Neural crest cell (in vitro differentiated cells): ENCODE measurements at places on chromosomes 7 and 10.

GRCh38 chr10:88256013-88256680 lies 327.0 kb downstream of the RNLS start:
- no peak for DNase-seq

DNA sequence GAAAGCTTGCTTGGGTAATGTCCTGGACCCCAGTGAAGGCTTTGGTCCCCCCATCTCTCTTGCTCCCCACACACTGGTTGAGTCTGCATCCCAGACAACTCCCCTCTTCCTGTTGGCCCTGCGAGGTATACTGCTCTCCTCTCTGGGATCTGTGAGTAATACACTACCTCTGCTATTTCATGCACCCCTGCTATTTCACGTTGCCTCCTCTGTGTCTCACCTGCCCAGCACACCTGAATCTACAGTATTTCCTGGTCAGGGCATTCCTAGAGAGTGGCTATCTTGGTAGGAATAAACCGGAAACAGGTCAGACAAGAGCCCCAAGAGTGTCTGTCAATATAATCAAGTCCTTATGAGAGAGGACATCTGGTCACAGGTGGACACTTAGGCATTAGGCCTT lies 114.3 kb upstream of the ODAD2 start:
- DNase-seq = no peak

GRCh38 chr7:105325216-105325904 lies 63.4 kb downstream of the SRPK2 start:
- DNase-seq = no peak

GRCh38 chr7:55533050-55533728 lies 39.1 kb downstream of the VOPP1 start:
- DNase-seq = no peak

- DNase-seq = peak; percentile 45
Observed at GRCh38 chr7:156764016-156764669, 123.6 kb downstream of the RNF32 start.

- DNase-seq = no peak
Observed at GRCh38 chr10:61346796-61347413, 106.3 kb downstream of the TMEM26 start.

GRCh38 chr10:95526044-95526443 lies 35.1 kb downstream of the SORBS1 start:
- DNase-seq = no peak

GRCh38 chr10:47021850-47022249 lies 110.6 kb downstream of the PTPN20 start:
- DNase-seq = no peak

GRCh38 chr10:126598009-126598408 lies 72.5 kb downstream of the C10orf90 start:
- DNase-seq = peak; percentile 25

DNA sequence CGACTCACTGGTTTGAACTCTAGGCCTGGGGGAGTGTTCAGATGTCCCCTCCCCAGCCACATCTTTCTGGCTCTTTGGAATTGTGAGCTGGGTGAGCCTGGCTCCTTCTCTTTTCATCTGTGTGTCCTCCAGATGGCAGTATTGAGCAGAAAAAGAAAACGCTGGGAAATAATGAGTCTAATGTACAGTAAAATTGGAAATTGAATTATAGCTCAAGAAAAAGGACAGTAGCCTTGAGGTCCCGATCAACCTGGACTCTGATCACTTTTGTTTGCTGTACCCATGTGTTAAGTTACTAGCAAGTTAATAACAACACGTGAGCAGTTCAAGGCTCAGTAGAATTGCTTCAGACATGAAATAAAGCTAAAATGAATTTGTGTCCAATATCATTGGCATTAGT lies 77.9 kb downstream of the SNX10 start:
- DNase-seq = peak; percentile 50

DNA sequence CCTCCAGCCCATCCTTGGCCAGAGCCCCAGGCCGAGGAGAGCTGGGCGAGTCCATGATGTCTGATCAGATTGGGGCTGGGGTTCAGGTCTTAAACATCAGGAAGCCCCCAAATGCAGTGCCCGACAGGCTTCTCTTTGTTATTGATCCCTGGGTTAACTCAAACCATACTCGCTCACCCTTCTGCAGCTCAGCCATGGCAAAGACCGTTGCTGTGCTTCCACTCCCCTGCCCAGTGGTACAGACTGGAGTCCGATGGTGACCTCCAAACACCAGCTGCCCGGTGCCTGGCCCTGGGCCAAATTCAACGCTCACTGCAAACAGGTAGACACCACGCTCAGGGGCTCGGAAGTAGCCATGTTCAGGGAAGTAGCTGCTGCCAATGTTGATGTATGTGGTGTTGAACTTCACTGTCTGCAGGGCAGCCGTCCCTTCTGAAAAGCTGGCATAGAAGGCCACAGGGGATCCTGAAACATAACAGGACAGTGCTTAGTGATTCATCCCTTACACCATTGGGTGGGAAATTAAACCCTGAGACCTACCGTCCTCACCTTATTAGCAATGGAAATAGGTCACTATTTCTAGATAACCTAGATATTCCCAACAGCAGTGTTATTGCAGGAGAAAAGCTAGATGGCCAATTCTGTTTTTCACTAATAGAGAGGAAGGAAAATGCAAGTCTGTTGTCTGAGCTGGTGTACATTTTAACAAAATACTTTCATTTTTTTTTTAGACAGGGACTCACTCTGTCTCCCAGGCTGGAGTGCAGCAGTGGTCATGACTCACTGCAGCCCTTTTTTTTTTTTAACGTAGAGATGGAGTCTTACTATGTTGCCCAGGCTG lies 20.5 kb downstream of the MMRN2 start:
- DNase-seq = no peak

- no peak for DNase-seq
Observed at GRCh38 chr7:98870121-98870651, 372 bp upstream of the TMEM130 start.

DNA sequence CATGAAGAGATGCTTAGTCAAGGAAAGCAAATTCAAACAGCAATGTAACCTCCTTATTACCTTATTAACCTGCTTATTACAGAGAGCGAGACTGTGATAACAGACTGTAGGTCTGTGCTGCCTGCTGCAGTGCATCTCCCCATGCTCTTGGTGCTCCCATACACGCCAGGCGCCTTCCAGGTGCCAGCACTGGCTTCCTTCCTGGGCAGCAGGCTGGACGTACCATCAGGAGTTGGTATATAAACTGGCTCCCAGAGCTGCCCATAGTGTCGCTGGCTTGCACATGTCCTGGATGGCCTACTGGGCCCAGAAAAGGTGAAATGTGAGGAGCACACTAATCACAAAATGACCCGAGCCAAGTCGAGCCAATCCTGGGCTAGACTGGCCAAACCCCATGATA lies 13.5 kb downstream of the ATP6V0E2 start:
- no peak for DNase-seq

GRCh38 chr7:155543011-155543876 lies 3.1 kb downstream of the CNPY1 start:
- no peak for DNase-seq

- no peak for DNase-seq
Observed at GRCh38 chr7:114979803-114980507, 58.1 kb downstream of the MDFIC start.

DNA sequence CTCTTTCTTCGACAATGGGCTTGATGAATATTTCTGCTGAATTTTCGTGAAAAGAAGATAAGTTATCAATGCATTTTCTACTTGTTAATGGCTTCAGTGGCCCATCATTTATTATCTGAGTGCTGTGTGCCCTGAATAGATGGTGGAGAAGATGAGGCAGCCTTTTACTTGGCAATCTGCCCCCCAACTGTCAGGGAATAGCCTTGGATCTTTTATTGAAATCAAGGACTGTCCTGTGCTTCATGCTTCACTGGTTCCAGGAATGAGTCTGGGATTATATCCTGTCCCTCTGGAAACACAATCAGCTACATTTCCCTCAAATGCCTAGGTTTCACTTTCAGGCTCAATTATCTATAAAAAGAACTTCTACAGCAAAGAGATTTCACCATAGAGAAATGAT lies 75.9 kb upstream of the NXPH1 start:
- DNase-seq = no peak

GRCh38 chr10:113322843-113323242 lies 230.0 kb upstream of the HABP2 start:
- no peak for DNase-seq

DNA sequence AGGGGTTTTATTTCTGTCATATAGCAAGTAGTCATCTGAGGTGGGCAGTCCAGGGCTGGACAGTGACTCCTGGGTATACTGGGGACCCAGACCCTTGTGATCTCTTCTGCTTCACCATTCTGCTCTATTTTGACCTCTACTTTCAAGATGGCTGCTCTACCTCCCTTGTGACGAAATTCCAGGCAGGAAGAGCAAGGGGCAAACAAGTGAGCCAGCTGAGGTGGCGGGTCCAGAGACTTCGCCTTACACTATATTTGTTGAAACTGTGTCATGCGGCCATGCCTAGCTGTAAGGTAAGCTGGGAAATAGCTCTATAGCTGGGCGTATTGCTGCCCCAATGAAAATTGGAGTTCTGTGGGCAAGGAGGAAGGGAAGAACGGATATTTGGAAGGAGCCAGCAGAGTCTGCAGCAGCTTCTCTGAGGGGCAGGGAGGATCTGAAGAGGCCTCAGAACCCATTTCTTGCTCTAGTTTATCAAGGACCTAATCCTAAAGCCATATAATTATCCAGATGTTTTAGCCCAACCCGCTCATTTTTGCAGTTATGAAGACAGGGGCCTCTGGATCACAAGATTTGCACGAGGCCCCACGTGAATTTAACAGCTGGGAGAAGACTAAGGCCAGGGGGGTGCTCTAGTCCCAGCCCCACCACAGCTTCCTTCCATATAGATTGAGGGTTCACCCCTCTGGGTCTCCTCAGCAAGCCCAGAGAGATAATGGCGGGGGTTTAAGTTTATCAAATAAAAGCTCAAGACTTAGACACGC lies 7.7 kb upstream of the CPA1 start:
- DNase-seq = no peak

DNA sequence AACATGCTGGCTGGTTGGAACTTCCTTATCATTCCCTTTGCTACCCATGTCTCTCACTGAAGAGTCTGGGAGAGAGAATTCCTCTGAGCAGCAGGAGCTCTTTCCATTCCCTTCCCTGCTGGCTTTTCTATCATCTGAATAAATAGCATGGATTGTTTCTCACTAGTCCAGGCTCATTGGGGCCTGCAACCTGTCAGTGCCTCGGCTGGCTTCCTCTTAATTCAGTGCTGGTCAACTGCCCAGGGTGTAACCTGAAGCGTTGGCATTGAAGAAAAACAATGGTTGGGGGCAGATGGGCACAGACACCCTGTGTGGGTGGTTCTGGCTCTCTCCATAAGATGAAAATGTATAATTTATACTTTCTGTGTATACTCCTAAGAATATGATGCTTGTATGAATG lies 155.6 kb downstream of the ANLN start:
- DNase-seq = no peak

DNA sequence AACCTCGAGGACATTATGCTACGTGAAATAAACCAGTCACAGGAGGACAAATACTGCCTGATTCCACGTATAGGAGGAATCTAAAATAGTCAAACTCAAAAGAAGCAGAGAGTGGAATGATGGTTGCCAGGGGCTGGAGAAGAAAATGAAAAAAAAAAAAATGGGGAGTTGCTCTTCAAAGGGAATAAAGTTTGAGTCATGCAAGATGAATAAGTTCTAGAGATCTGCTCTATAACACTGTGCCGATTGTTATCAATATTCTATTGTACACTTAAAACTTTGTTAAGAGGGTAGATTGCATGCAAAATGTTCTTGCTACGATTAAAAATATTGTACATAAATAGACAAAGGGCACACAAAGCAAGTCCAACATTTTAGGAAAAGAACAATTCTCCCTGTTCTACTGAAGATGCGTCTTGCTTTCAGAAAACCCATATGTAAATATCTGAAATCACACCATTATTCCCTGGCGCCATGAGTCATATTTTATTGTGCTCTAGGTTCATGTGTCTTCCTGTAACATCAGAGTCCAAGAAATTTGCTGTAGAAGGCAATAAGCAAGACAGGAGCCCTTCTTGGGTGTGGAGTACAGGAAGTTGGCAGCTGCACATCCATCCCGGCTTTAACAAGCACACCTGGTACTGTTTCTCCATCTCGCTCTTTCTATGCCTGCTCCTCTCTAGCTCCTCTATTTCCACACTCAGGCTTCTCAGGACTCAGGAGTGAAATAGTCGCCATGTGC lies 145.9 kb downstream of the GFRA1 start:
- no peak for DNase-seq

DNA sequence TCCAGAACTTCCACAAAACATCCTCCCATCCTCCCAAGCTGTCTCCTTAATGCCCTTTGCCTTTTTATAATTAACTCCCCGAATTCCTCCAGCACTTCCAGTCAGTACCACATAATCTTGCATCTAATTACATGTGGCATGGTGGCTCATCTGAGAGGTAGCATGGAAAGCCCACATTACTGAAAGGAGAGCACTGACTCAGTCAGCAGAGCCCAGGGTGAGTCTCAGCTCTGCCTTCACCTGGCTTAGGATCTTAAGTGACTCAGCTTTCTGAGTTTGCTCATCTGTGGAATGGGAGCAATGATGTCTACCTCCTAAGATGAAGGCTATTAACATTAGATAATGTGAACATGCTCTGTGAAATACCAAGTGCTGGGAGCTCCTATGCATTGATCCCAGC lies 433.9 kb downstream of the SORCS3 start:
- no peak for DNase-seq

- DNase-seq = peak; percentile 75
Observed at GRCh38 chr10:17430647-17431355, 23.6 kb downstream of the ST8SIA6 start.

- peak; percentile 71 for DNase-seq
Observed at GRCh38 chr10:120514035-120514620, 57.1 kb downstream of the PLPP4 start.

DNA sequence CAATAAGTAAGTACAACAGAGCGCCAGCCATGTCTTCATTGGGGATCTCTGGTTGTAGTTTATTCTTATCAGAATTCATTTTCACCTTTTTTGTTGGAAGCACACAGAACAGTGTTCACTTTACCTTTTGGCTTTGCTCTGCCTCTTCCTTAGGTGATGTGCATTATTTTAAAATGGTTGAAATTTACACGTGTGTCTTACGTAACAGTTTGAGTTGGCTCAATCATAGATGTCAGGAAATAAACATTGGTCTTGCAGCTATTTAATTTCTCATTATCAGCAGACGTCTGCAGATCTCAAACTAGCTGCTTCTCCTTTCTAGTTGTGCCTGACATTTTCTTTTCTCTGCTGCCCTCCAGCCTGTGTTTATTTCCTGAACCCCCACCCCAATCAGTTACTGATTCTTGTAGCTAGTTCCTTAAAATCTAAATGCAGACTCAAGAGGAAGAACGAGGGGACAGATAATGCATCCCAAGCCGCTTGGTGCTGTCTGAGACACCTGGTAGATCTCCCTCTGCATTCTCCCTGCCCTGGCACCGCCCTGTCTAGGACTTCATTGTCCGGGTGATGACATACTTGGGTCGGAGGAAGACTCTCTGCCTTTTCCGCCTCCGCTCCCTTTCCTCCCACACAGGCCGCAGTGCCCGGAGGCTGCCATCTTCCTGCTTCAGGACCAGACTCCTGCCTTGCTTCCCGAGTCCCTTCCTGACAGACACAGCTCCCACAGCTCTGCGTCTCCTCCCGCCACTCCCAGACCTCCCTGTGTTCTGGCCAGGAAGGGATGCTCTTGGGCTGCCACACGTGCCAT lies 108.2 kb downstream of the ANKRD61 start:
- DNase-seq = no peak
